ENCODE measurements at places on chromosomes 6 and 20.
A peak's percentile ranks its signal among the peaks of the same experiment; 100 is the strongest.

GRCh38 chr6:119129148-119129967, 50.9 kb upstream of the FAM184A start:
- DNase-seq: peak; percentile 71

DNA sequence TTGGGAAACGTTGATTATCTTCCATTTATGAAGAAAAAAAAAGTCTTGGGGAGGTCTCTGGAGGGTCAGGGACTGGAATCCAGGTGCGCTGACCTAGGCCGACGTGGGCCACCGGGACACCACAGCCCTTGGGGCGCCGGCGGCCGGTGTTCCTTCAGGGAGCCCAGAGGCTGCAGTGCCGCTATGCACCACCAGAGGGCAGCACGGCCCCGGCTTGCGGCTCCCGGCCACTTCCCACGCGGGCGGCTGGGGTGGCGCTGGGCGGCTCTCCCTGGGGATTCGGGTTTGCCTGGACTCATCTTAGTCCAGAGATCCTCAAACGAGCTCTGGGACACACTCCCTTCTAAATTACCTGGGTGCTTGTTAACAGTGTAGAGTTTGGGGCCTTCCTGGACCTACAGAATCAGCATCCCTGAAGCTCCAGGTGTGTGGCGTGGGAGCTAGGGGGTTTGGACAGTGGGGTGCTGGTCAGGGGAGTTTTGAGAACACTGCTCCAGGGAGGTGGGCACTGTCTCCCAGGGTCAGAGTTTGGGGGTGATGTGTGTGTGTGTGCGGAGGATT, 23.0 kb upstream of the GTSF1L start:
- peak; percentile 47 for DNase-seq

DNA sequence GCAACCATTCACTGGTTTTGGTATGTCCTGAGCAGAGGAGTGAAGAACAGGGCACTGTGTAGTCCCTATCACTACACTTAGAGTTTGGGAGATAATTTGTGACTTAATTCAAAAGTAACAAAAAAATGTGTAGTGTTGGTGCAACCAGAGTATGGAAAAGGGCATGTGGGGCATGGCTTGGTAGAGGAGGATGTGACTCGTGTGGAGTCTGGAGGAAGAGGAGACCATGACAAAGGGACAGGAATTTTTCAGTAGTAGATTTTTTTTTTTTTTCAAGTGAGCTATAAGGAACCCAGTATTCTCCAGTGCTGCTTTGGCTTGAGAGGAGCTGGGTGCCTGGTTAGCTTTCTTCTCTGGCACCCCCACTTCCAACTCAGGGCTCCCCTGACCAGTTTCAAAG, 5.1 kb downstream of the MTRES1 start:
- no peak for DNase-seq

DNA sequence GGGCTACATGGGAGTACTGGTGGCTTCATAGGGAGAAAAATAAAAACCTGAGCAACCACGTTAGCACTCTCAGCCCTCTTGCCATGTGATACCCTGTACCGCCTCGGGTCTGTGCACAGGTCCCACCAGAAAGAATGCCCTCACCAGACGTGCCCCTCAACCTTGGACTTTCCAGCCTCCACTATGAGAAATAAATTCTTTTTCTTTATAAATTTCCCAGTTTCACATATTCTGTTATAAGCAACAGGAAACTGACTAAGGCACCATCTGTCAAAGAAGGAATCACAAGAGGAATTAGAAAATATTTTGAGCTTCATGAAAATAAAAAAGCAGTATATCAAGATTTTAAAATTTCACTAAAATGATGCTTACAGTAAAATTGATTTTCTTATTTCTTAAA, 168.4 kb upstream of the BMP5 start:
- DNase-seq: no peak

GRCh38 chr6:20467437-20467836, 65.8 kb downstream of the E2F3 start:
- DNase-seq: no peak

GRCh38 chr20:62794007-62794724, 2.1 kb upstream of the MRGBP start:
- peak; percentile 95 for DNase-seq

DNA sequence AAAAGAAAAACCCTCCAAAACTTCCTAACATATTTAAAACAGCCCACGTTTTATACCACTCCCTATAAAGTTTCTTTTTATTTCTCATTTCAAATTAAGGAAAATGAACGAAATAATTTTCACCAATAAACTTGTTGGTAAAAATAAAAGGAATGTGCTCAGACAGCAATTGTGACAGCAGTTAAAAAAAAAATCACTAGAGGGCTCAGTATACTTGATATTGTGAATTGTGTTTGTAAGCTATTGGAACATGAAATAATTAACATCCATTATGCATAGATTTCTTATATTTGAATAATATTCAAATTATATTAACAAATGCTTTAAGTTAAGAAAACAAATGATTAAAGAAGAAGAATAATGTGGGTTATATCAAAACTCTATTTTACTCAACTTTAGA, 105.5 kb downstream of the ASCC3 start:
- peak; percentile 9 for DNase-seq

- peak; percentile 29 for DNase-seq
Observed at GRCh38 chr6:90074161-90074850, 180.0 kb downstream of the GJA10 start.

DNA sequence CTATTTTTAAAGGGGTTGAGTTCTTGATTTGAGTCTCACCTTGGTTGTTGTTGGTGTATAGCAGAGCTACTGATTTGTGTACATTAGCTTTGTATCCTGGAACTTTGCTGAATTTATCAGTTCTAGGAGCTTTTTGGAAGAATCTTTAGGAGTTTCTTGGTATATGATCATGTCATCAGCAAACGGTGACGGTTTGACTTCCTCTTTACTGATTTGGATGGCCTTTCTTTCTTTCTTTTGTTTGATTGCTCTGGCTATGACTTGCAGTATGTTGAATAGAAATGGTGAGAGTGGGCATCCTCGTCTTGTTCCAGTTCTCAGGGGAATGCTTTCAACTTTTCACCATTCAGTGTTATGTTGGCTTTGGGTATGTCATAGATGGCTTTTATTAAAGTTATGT, 64.0 kb downstream of the CDYL start:
- DNase-seq: no peak

DNA sequence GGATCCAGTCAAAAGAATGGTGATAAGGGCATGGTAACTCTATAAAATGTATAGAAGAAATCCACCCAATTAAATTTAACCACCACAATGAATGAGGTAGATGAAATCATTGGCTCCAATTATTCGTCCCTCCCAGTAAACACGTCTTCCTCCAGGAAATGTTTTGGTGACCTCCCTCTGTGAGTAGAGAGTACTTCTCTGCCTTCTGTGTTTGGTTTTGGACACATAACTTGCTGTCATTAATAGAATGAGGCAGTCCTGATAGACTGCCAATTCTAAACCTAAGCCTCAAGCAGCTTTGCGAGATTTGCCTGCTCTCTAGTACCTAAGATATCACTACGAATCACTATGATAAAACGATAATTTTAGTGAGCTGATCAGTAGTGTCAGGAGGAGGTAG, 632.8 kb downstream of the HDGFL1 start:
- no peak for DNase-seq

GRCh38 chr6:81766482-81767069, 14.1 kb upstream of the TENT5A start:
- peak; percentile 97 for DNase-seq

GRCh38 chr6:154139892-154140291, 100.9 kb downstream of the OPRM1 start:
- DNase-seq: no peak

GRCh38 chr6:17354700-17355403, 38.5 kb upstream of the CAP2 start:
- peak; percentile 80 for DNase-seq

GRCh38 chr6:151716526-151716932, 91.0 kb upstream of the ESR1 start:
- no peak for DNase-seq

DNA sequence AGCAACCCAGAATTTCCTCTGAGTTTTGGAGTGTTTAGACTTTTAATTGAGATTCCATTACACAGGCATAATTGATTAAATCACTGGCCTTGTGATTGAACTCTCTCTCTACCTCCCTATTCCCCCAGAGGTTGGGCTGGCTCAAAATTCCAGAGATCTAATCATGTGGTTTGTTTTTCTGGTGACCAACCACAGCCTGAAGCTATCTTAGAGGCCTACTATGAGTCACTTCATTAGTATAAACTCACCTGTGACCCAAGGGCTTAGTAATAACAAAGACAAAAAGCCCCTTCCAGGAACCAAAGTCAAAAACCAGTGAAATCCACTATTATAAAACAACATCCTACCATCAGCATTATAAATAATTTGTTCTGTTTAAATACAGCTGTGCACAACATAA, 992.5 kb upstream of the CITED2 start:
- DNase-seq: peak; percentile 73

DNA sequence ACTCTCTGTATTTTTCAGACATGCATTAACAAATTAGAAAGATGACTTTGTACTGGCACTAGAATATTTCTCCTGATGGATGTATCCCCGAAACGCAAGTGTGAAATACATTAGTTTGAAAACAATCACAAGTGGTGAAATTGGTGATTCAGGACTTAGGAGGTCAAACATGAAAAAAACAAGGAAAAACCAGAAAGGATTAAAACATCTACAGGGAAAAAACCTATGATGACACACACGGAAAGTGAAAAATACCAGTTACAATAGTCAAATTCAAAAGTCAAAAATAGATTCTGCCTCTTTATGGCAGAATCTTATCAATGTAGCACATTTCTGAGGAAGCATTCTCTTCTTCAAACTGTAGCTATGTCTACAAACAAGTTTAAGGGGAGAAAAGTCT, 129.0 kb upstream of the SGK1 start:
- peak; percentile 41 for DNase-seq

DNA sequence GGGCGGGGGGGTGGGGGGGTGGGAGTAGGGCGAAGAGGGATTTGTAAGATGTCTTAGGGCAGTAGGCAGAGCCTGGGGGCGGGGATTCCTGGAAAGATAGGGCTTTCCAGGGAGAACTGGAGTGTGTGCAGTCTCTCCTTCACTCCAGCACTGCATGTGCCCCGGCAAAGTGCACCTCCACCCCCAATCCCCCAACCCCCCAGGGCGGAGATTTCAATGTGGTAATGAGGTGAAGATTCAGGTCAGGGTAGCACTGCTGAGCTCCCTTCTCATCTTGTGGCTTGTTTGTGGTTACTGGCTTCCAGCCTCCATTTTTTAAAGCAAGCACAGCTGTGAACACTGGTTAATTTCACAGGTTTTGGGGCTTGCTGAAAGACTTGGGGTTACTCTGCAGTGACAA, 5.9 kb downstream of the TMEM239 start:
- DNase-seq: peak; percentile 75

- DNase-seq: no peak
Observed at GRCh38 chr6:1644516-1645060, 34.9 kb downstream of the FOXC1 start.

- no peak for DNase-seq
Observed at GRCh38 chr6:44333942-44334341, 8.5 kb upstream of the SPATS1 start.

- DNase-seq: peak; percentile 39
Observed at GRCh38 chr6:2158596-2159271, 86.7 kb downstream of the GMDS start.

- DNase-seq: no peak
Observed at GRCh38 chr6:161001421-161001820, 9.9 kb downstream of the MAP3K4 start.

DNA sequence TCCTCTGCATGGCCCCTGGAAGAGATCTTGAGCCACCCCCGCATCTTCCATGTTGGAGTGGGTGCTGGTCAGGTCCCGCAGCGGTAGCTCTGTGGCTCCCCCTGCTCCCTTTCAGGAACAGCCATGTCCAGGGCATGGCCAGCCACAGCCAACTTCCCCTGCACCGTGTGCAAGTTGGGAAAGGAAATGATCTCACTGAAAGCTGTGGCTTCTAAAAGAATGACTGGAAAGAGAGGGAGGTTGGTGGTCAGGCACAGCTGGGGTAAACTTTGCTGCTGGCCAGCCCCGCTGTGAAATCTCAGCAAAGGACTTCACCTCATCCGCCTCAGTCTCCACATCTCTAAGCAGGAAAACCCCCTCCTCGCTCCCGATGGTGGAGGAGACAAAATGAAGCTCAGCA, 153.6 kb upstream of the CST7 start:
- DNase-seq: peak; percentile 38

GRCh38 chr6:46899659-46900058, 22.1 kb downstream of the ADGRF5 start:
- no peak for DNase-seq

DNA sequence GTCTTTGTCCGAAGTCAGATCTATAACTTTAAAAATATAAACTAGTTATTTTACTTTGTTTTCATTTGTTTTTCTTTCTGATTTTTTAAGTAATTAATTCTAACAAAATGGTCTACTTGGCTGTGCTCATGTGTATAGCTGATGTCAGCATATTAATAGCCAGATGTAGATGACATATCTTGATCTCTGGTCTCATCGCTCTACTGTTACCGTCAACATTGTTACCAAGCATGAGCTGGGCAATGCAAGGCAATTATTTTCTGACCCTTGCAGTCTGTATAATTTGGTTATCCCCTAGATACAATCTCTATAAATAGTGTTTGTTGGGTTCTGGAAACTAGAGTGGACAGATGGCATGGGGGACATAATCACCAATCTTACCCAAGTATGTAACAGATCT, 151.6 kb upstream of the PTPRK start:
- no peak for DNase-seq

GRCh38 chr20:32999603-33000250, 4.5 kb downstream of the SUN5 start:
- no peak for DNase-seq

- DNase-seq: peak; percentile 28
Observed at GRCh38 chr6:44268095-44268628, 2.1 kb upstream of the TMEM151B start.

GRCh38 chr6:53792016-53792415, 2.8 kb upstream of the LRRC1 start:
- no peak for DNase-seq

GRCh38 chr6:143949535-143949934, 58.5 kb downstream of the PLAGL1 start:
- no peak for DNase-seq

GRCh38 chr20:23251779-23252178, 98.8 kb upstream of the NXT1 start:
- DNase-seq: no peak

GRCh38 chr20:50758469-50758868, 27.1 kb downstream of the PARD6B start:
- DNase-seq: no peak

GRCh38 chr20:50464026-50464724, 46.0 kb upstream of the PTPN1 start:
- peak; percentile 61 for DNase-seq

DNA sequence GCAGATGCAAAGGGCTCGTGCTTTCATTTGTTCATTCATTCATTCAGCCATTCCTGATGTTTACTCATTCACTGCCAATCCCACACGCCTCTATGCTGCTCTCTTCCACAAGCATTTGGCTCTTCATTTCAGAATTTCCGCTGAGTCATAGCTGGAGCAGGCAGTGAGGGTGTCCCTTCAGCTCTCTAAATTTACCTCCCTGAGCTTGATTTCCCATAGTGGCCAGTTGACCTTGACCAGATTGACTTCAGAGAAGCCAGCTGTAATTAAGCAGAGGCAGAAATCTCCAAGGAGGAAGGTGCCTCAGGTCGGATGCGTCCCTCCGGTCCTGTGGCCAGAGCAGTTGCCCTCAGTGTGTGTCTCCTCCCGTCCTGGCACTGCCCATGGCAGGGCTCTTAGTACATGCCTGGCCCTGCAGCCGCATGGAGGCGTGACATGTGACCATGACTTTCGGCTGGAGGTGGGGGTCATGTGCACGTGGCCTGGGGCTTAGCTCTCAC, 267.2 kb upstream of the ECI2 start:
- peak; percentile 76 for DNase-seq

GRCh38 chr20:23371496-23371895, 9.5 kb downstream of the GZF1 start:
- DNase-seq: no peak

- DNase-seq: no peak
Observed at GRCh38 chr6:82458705-82459104, 95.1 kb downstream of the TPBG start.
